Stromal cell of bone marrow (primary cell): ENCODE measurements at places on chromosomes 2 and 18.

DNA sequence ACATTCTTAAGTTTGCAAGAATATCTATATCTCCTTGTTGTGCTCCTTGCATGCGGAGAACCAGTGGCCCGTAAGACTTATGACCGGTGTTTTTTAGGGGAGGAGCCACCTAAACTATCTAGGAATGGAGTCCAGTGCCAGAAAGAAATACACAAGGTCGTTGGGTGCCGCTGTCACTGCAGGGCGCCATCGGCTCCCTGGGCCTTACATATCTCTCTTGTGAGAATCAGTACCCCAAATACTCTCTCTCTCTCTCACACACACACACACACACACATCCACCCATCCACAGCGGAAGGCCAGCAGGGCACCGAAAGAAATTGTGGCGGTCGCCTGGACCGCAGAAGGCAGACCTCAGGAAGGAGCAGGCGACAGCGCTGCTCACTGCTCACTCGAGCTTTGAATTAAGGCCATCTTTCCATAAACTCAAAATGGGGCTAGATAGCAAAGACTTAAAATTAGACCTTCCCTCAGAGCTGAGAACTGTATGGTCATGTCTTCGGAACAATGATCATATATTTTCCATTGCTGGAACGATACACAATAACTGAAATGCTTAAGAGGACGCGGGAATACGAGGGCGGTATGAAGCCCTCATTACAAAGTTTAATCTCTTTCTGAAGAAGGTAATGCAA, 10.4 kb downstream of the NR4A2 start:
- DNase-seq = no peak

- DNase-seq = no peak
Observed at GRCh38 chr2:72927619-72928550, 10.6 kb downstream of the EMX1 start.

DNA sequence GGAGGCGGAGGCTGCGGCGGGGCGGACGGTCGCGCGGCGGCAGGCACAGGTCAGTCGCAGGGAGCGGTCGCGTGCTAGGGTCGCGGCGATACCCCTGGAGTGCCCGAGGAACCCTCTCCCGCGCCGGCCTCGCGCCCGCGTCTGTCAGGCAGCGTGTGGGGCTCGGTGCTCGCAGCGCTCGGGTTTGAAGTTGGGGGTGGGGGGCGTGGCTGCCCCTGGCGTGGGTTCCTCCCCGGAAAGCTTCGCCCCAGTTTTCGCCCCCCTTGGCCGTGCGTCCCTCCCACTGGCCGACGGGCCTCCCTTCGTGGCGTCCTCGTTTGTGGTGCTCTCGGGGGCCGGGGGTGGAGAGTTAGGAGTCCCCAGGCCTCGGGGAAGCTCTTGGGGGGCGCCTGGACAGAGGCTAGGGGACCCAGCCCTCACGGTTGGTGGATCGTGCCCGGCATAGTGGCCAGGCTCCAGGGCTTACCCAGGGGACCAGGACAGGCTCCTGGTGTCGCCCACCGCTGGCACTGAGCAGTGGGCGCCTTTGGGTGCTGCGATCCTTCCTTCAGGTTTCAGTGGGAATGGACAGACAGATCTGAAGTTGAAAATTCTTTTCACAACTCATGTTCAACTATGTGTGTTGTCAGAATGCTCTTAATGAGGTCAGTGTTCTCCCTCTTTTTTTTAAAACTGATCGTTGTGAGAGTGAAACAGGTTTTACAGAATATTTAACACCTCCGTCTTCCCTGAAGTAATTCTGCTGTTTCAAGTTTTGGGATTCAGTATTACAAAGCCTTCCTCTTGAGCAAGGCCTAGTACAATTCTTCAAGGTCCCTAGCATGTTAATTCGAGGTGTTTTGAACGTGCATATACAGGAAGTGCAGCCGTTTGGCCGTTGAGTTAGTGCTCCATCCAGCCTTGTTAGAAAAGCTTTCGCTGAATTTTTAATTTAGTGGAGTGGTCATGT, 604 bp downstream of the RALBP1 start:
- DNase-seq = no peak

- no peak for DNase-seq
Observed at GRCh38 chr2:119694845-119695521, 16.0 kb downstream of the TMEM177 start.

DNA sequence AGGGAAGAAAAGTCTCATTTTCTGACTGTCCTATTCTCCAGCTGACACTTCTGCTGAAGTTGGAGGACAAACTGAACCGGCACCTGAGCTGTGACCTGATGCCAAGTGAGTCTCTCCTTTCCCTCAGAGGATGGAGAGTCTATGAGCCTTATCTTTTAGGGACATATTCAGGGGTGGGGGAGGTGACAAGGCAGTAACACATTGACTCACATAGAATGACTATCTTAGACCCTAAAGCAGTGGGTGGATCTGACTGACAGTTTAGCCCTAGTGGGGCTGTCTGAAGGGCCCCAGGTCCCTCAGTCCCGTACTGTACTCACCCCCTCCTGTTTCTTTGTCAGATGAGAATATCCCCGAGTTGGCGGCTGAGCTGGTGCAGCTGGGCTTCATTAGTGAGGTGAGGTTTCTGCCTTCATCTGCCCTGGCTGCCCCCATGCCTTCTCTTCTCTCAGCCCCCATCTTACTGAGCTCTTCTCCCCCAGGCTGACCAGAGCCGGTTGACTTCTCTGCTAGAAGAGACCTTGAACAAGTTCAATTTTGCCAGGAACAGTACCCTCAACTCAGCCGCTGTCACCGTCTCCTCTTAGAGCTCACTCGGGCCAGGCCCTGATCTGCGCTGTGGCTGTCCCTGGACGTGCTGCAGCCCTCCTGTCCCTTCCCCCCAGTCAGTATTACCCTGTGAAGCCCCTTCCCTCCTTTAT, 805 bp upstream of the KRTCAP3 start:
- no peak for DNase-seq

GRCh38 chr2:98664323-98664722, 55.9 kb downstream of the UNC50 start:
- DNase-seq = no peak

GRCh38 chr18:48668466-48669179, 129.8 kb downstream of the CTIF start:
- no peak for DNase-seq

DNA sequence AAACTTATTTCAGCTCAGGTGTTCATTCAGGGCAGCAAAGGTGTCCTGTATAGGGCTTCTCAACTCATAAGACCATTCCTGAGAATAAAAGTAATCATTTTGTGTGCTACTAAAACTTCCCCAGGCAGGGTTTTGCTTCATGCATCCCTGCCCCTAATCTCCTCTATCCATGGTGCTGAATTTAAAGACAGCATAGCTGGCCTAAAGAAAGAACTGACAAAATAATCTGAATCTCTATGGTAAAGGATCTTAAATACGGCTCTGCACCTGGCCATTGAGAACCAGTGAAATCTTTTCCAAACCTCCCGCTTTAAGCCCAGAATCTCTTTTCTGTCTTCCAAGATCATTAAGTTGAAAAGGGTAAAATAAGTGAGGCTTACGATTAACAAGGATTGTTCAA, 292.1 kb upstream of the KLHL29 start:
- peak; percentile 7 for DNase-seq

- DNase-seq = no peak
Observed at GRCh38 chr2:239916205-239917124, 108.7 kb downstream of the NDUFA10 start.

DNA sequence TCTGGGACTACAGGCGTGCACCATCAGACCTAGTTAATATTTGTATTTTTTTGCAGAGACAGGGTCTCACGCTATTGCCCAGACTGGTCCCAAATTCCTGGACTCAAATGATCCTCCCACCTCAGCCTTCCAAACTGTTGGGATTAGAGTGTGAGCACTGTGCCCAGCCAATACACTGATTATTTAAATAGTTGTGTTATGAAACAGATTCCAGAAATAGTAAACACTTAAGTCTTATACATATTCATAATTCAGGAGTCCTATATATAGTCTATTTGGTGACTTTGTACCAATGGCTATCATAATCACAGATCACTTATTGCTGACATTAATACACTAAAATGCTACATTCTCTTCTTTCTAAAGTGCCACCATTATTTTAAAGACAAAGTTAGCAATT, 12.8 kb downstream of the NFU1 start:
- DNase-seq = no peak

DNA sequence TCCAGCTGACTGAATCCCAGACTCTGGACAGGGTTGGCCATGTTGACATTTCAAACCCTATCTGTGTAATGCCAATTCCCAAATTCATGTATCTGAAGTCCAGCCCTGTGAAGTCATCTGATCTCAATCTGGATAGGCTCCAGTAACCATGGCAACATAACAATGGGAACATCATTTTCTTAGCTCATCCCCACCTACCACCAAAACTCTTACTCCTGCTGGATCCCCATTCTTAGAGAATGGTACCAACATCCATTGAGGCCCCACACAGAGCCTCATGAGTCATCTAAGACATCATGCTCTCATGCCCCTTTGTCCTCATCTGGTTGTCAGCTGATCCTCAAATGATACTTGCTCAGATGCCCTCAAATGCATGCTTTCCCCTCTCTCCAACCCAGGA, 58.9 kb upstream of the TEX51 start:
- no peak for DNase-seq

DNA sequence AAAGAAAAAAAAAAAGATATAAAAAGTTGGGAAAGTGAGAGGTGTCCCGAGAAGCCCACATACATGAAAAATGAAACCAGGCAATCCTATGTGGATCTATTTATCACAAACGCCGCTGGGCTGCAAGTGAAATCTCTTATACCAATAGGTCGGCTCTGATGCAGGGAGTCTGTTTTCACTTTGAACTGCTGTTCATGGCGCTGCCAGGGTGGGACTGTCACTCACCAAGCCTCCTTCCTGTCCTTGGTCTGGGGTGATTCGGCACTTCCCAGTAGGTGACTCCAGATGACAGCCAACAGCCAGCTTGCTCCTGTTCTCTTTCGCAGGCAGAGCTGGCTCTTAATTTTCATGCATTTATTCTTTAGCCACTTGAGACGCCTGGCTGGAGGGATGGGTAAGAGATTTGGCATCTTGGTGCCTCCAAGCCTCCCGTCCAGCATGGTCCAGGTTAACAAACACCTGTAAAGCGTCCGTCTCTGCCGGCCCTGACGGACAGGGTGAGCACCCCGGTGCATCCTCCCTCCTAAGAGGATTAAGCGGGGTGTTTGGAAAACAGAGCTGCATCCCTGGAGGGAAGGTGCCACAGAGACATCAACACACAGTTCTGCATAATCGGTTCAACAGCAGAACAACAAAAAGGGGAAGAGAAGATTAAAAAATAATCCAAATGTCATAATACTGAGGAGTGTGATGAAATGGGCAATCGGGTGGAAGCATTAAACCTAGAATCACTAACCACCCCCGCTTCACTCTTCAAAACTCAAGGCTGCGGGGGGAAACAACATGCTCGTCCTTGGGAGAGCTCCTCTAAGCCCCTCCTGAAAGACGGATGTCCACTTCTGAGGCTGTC, 58.7 kb downstream of the STEAP3 start:
- DNase-seq = no peak

GRCh38 chr2:74691929-74692328, 37.9 kb downstream of the SEMA4F start:
- no peak for DNase-seq

GRCh38 chr18:62175521-62175920, 11.3 kb downstream of the PIGN start:
- no peak for DNase-seq

DNA sequence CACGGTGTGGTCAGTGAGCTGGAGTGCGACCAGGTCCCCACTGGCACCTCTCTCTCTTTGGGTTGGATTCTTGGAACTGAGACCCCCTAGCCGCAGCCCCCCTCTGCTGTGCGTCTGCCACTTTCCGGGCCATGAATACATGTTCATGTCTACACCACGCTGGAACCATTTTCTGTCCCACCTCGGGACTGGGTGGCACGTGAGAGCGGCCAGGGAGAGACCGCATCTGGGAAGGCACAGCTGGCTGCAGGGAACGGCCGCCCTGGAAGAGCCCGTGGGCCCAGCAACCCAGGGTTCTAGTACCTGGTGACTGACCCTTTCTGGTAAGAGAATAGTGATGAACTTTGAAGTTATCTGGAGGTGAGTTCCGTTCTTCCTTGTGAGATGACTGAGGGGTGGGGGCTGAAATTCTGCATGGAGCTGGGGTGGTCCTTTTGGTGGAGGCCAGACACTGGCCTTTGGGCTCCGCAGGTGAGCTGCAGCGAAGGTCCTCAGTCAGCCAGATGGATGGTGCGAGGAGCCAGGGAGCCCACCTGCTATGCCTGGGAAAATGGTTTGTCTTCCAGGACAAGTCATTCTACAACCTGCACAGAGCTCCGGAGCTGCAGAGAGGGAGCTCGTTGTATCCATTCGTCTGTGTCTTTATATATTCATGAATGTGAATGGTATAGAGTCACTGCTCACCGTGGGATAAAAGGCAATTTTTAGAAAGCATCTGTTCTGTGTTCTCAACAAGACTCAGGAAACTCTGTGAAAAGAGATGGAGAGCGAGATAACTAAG, 223.5 kb downstream of the NDUFA10 start:
- no peak for DNase-seq
